ENCODE measurements at places on chromosomes 5 and 9. TPM values are rescaled to one million over a fixed set of nuclear protein-coding genes. Genes with fewer than 3 reads are reported as not detected.

DNA sequence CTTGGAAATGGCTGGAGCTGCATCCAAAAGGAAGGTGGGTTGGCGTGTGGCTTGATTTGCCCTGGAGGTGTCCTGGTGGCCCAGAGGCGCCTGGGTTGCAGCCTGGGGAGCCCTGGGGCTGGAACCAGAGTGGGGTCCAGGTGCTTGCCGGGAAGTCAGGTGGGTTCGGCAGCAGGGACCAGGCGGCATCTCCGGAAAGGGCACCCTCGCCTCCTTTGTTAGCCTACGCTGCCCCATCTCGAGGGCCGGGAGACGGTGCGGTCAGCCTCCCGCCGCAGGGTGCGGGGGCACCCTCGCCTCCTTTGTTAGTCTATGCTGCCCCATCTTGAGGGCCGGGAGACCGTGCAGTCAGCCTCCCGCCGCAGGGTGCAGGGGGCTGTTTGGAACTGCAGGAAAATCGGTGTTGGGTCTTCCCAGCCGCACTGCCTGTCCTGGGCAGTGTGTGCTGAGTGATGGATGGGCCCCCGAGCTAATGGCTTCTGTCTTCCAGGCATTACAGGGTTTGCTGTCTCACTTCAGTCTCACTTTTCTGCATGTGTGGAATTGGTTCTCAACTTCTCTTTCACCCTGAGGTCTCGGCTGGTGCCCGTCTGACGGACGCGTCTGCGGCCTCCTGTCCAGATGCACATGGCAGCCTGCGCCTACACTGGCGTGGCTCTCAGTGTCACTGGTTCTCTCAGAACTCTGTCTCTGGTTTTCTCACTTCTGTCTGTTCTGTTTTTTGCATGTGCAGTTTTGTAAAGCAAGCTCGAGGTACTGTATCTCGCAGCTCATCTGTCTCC is 139.0 kb downstream of the CACNA1B start:
- no peak overlapping the region for H3K27ac ChIP-seq
- H3K4me1 ChIP-seq: no peaks in the 10 kb centered on the region
- H3K27me3 ChIP-seq: peaks cover 12% of the 10 kb centered on the region
- no peak overlapping the region for H3K4me3 ChIP-seq
- H3K36me3 ChIP-seq: no peaks in the 10 kb centered on the region

DNA sequence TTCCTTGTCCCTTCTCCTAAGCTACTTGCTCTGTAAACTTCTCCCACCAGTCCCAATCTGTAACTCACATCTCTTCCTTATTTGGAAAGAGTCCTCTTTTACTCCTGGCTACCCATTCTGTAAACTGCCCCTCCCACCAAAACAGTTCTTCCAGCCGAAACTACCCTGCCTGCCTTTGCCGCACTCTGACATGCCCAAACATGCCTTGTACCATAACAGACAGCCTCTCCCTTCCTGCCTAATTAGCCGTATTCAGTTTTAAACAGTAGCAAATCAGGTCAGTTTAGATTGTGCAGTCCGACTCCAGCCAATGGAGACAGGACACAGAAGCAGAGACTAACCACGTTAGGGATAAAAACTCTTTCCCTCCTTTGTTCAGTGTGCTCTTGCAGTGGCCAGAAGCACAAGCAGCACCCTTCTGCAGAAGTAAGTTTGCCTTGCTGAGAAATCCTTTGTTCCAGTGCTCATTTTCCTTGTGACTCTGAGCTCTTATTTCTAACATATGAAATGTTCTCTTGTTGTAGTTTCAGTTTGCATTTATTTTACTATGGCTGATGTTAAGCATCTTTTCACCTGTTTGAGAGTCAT is 5.4 kb upstream of the GLT6D1 start:
- no peak overlapping the region for H3K27ac ChIP-seq
- no peaks in the 10 kb centered on the region for H3K36me3 ChIP-seq
- no peak overlapping the region for H3K4me3 ChIP-seq

DNA sequence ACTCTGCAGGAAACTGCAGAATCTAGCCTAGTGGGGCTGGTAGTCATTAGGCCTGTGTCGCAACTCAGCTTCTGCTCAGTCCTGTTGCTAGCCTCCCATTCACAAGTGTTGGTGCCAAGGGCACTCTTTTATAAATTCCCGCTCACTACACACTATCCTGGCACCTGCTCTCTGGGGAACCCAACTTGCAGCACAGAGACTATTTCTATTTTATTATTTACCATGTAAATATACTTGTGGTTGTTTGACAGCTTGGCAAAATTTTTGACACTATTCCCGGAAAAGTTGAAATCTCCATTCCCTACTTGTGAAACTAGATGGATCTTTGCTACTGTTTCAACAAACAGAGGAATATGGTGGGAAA is 20.4 kb upstream of the SMC2 start:
- peak; percentile 44 for DNase-seq
- no peak overlapping the region for H3K27ac ChIP-seq
- H3K36me3 ChIP-seq: no peaks in the 10 kb centered on the region
- no peak overlapping the region for H3K4me3 ChIP-seq
- H3K27me3 ChIP-seq: no peaks in the 10 kb centered on the region

DNA sequence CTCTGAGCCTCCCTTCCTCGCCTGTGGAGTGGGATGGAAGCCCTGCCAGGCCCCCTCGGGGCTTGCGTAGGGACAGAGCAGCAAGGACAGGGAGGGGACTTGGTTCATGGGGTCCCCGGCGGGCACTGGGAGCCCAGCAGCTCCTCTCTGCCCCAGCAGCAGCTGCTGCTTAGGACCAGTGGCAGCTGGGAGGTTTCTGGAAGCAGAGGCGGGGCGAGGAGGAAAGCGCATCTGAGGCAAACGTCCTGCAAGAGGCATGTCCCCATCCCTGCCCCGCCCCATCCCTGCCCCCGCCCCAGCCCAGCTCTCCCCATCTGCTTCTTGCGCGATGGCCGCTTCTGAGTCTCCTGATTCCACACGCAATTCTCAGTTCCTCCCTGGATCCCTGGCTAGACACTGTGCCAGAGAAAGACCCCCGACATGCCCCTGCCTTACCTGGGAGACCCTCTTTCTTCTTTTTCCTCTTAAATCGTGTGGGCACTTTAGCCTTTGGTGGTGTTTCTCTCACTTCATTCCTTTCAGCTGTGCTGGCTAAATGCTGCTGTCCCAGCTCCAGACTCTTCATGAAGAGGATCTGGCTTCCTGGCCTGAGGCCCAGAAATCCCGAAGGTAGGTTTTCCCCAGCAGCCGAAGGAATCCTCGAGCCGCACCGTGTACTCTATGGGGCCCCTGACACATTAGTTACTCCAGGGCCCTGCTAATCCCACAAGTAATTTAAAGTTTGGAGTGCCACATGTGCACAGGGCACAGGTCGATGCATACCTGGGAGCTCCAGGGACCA is 4.4 kb upstream of the OR2S2 start:
- no peaks in the 10 kb centered on the region for H3K4me1 ChIP-seq
- DNase-seq: no peak
- no peaks in the 10 kb centered on the region for H3K27me3 ChIP-seq
- no peak overlapping the region for H3K27ac ChIP-seq

GRCh38 chr9:106947106-106947900 is 84.3 kb downstream of the ZNF462 start:
- no peak overlapping the region for H3K27ac ChIP-seq
- DNase-seq: no peak
- no peaks in the 10 kb centered on the region for H3K27me3 ChIP-seq
- H3K36me3 ChIP-seq: no peaks in the 10 kb centered on the region
- H3K4me3 ChIP-seq: no peak overlapping the region

DNA sequence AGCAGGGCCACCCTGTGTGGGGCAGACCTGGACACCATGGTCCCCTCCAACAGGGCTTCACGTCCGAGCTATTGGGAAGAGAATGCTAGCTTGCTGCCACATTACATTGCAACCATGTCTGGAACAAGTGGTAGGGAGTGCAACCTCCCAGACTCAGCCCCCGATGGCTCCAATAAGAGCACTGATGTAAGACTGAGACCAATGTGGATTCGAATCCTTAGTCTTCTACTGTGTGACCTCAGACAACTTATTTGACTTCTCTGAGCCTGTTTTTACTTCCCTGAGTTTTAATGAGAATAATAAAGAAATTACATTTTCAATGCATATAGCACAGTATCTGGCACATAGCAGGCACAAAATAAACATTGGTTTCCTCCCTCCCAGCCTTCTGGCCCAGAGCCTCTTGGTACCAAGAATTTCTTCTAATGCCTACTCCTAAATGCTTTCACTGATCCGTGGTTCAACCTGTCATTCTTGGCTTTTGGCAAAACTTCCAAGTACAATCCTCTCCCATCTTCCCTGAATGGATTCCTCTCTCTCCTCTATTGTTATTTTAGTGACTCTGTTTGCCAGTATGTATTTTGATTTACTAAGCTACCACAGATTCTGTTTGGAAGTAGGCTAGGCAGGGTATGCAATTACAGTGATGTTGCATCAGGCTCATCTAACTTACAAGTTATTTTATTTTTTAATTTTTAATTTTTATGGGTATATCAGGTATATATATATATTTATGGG is 34.6 kb upstream of the COL15A1 start:
- H3K4me3 ChIP-seq: no peak overlapping the region
- H3K36me3 ChIP-seq: no peaks in the 10 kb centered on the region

DNA sequence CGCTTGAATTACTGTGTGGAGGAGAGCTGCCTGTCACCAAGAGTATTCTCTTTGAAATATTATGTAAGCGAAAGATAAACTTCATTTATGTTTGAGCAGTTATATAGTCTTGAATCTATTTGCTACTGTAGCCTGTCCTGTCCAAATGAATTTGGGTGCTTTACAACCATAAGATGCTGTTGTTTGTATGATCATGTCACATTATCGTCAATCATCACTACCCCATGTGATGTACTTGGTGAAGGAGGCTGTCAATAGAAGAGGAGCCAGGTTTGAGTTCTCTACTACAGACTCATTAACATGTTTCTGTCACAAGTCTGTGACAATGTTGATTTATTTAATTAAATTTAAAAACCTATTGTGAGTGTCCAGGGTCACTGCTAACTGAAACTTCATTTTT is 403.3 kb upstream of the MEF2C start:
- no peaks in the 10 kb centered on the region for H3K4me1 ChIP-seq
- no peaks in the 10 kb centered on the region for H3K36me3 ChIP-seq
- no peak overlapping the region for H3K27ac ChIP-seq
- no peak overlapping the region for H3K4me3 ChIP-seq
- DNase-seq: no peak

GRCh38 chr9:4842213-4842612 is 49.5 kb downstream of the RCL1 start:
- peaks cover 22% of the 10 kb centered on the region for H3K4me1 ChIP-seq
- no peaks in the 10 kb centered on the region for H3K27me3 ChIP-seq
- no peak for DNase-seq

- no peaks in the 10 kb centered on the region for H3K27me3 ChIP-seq
- no peak overlapping the region for H3K4me3 ChIP-seq
- H3K27ac ChIP-seq: no peak overlapping the region
- no peaks in the 10 kb centered on the region for H3K4me1 ChIP-seq
Observed at GRCh38 chr9:76876098-76876497, 29.8 kb downstream of the PRUNE2 start.

The PAX5 gene
- 0.18 TPM for total RNA-seq

DNA sequence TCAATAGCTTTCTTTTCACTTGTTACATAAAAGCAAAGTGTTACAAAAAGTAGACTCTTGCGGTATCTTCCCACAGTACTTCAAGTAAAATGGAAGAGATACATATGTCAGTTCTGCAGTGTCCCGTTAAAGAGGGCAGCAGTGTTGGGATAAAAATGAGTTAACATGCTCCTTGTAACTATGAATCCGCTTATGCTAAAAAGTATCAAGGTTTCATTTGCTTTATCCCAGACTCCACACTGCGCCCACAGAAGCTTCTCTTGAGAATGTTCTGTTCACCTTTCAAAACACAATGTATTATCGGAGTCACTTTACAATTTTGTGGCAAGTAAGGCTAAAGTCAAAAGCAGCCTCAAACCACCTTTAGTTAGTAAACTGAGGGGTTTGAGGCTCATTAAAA is 790 bp downstream of the PTAR1 start:
- peak overlapping the region; percentile 85 for H3K4me3 ChIP-seq
- H3K4me1 ChIP-seq: peaks cover 27% of the 10 kb centered on the region
- DNase-seq: no peak
- no peaks in the 10 kb centered on the region for H3K27me3 ChIP-seq

GRCh38 chr5:72658761-72659540 is 151.7 kb upstream of the ZNF366 start:
- H3K27me3 ChIP-seq: no peaks in the 10 kb centered on the region
- DNase-seq: no peak
- H3K4me1 ChIP-seq: no peaks in the 10 kb centered on the region
- H3K4me3 ChIP-seq: no peak overlapping the region
- H3K27ac ChIP-seq: no peak overlapping the region
- H3K36me3 ChIP-seq: no peaks in the 10 kb centered on the region

DNA sequence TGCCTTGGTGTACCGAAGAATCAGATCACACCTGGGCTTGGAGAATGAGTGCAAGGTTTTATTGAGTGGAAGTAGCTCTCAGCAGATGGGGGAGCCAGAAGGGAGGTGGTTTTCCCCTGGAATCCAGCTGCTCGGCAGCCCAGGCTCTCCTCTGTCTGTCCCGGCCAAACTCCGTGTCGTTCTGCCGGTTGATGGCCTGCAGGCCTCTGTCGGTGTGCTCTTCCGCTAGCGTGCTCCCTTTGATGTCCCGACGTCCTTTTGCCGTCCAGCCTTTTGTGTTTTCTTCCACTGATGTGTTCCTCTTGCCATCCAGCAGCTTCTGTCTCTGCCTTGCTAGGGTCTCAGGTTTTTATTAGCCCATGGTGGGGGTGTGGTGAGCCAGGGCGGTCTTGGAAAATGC is 28.0 kb upstream of the MIER3 start:
- no peak overlapping the region for H3K4me3 ChIP-seq
- DNase-seq: no peak
- no peaks in the 10 kb centered on the region for H3K4me1 ChIP-seq
- H3K27ac ChIP-seq: no peak overlapping the region
- no peaks in the 10 kb centered on the region for H3K27me3 ChIP-seq
- H3K36me3 ChIP-seq: no peaks in the 10 kb centered on the region

The TAF11L10 gene
- total RNA-seq: not detected

GRCh38 chr9:92312887-92313623 is 12.1 kb downstream of the NOL8 start:
- no peaks in the 10 kb centered on the region for H3K4me1 ChIP-seq
- H3K4me3 ChIP-seq: no peak overlapping the region
- no peak overlapping the region for H3K27ac ChIP-seq
- no peaks in the 10 kb centered on the region for H3K27me3 ChIP-seq

DNA sequence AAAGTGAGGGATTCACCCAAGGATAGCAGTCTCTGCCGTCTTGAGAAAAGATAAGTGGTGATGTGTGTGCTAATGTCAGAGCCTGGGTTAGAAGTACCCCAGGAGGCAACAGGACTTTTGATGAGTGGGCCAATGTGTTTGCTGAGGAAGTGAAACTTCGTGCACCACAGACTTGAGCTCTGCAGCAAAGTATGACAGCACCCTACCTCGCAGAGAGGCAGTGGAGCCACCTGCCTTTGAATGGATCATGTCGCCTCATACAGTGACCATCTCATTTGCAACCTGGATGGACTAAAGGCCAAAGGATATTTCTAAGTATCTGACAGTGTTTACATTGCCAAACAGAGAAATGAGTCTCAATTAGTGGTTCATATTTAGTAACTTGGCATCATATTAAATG is 593.9 kb upstream of the GRAMD2B start:
- H3K27me3 ChIP-seq: no peaks in the 10 kb centered on the region
- no peak for DNase-seq
- no peak overlapping the region for H3K4me3 ChIP-seq
- no peaks in the 10 kb centered on the region for H3K36me3 ChIP-seq

Measured in lower lobe of right lung (tissue), 2 donors.